Motor neuron (in vitro differentiated cells): ENCODE measurements at places on chromosomes 2 and 18. TPM values are rescaled to one million over a fixed set of nuclear protein-coding genes. Genes with fewer than 3 reads are reported as not detected.

The SP140 gene
- total RNA-seq = 0.43 and 0.76 TPM in 2 replicates

The E2F6 gene
- 13.4 and 14.8 TPM in 2 replicates for total RNA-seq

The EVX2 gene
- total RNA-seq = 0.05 and 0.19 TPM in 2 replicates

The NR4A2 gene
- 0.92 and 0.97 TPM in 2 replicates for total RNA-seq

The VWA3B gene
- 0.41 and 0.45 TPM in 2 replicates for total RNA-seq

The TRIB2 gene
- total RNA-seq = 105 and 115 TPM in 2 replicates

The CYP1B1 gene
- total RNA-seq = 0.44 and 0.52 TPM in 2 replicates

- ATAC-seq = peak; percentile 65
Observed at GRCh38 chr18:44699572-44700261, 19.0 kb downstream of the SETBP1 start.

GRCh38 chr18:40035966-40036365 is 1919.1 kb upstream of the PIK3C3 start:
- no peak for ATAC-seq

GRCh38 chr18:50581517-50581916 is 21.6 kb downstream of the MAPK4 start:
- ATAC-seq = no peak

DNA sequence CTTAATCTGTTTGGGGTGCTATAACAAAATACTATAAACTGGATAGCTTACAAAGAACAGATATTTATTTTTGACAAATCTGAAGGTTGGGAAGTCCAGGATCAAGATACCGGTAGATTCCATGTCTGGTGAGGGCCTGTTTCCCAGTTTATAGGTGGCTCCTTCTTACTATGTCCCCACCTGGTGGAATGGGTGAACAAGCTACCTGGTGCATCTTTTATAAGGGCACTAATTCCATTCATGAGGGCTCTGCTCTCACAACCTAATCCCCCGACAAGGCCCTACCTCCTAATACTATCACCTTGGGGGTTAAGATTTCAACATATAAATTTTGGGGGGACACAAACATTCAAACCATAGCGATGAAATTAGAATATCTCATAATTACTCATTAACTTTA is 15.6 kb upstream of the NEMP2 start:
- no peak for ATAC-seq

DNA sequence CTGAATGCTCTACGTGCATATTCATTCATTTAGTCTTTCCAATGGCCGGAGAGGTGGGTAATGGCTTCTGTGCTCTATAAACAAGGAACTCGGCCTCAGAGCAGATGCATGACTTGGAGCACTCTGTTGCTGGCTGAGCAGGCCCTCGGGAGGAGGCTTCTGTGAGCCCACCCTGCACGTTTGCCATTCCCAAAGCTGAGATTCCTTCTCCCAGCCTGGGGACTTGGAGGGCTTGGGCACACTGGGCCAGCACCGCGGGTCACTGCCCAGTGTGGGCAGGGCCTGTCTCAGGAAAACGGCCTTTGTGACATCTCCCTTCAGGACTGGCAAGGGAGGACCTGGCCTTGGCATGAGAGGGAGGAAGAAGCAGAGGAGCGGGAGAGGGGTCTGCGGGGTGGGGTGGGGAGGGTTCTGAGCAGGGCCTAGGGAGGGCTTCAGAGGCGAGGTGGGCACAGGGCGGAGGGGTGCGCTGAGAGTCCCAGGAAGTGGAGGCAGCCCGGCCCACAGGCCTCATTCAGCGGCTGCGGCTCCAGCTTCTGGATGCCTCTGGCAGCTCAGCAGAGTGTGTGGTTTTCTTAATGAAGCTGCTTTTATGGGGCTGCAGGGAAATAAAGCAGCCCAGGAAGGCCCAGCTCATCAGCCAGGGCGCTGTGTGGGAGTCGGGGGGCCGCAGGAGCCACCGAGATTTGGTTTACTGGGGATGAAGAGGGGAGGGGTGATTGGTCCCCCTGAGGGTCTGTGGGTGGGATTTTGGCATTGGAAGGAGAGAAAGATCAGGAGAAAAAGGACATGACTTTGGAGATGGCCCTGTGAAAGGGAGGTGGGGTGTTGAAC is 51.7 kb upstream of the OTOF start:
- no peak for ATAC-seq

- no peak for ATAC-seq
Observed at GRCh38 chr2:72114693-72115051, 33.0 kb downstream of the CYP26B1 start.

GRCh38 chr18:75984853-75985252 is 510.2 kb downstream of the ZNF516 start:
- ATAC-seq = no peak

- peak; percentile 72 for ATAC-seq
Observed at GRCh38 chr2:132448771-132449170, 32.2 kb downstream of the GPR39 start.

- no peak for ATAC-seq
Observed at GRCh38 chr18:55738483-55739114, 150.6 kb upstream of the TCF4 start.

DNA sequence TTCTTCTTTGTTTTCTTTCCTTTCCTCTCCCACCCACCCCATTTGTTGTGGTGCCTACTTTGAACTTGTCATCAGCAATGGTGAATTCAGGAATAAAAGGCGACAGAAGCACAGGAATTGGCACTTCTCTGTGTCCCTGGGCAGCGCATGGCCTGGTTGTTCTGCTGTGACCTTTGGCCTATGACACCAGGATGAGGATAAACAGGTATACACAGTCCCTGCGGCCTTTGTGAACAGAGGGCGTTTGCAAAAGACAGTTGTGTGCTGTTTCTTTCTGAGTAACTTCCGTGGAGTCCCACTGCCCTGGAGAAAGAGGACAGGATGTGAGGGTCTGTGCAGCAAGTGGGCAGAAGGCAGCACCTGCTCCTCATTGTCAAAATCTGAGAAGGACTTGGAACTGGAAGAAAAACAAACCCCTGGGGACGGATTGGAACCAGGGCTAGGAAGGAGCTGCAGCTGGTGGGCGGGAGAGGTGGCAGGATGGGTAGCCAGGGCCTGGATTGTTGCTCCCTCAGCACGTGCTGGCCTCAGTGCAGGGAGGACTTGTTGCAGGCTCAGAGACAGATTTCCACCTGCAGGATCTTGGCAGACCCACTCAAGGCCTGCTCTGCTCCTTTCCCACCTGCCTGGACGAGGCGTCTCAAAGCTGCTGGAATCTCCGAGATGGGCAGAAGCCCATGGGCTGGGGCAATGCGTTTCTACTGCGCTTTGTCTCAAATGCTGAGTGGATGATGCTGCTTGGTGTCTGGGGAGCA is 159.5 kb downstream of the ACKR3 start:
- no peak for ATAC-seq

DNA sequence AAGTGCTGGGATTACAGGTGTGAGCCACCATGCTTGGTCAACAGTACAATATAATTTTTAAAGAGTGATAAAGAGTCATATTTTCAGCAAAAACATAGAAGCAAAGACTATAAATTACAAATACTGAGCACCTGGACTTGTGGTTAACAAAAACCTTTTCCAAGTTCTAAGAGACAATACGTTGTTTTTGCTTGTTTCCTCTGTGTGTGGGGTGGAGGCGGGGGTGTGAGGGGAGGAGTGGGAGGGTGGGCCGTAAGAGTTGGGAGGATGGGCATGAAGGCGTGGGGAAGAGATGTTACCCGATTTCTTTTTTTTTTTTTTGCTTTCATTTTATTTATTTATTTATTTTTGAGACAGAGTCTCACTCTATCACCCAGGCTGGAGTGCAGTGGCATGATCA is 78.0 kb upstream of the WIPF1 start:
- ATAC-seq = no peak

DNA sequence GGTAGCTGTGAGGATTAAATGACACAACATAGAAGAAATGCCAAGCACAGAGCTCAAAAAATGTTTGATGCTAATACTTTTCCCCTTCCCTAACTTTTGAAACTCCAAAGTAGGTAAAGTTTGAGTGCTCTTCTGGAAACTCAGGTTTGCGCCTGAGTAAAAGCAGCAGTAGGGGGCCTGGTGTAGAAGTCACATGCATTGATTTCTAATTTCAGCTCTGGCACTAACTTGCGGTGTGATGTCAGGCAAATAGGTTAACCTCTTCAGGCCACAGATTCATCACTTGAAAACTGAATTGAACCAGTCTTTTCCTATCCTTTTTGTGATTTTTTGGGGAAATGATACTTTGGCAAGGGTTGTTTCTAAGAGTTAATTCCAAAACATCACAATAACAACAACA is 27.2 kb downstream of the LHCGR start:
- ATAC-seq = no peak

DNA sequence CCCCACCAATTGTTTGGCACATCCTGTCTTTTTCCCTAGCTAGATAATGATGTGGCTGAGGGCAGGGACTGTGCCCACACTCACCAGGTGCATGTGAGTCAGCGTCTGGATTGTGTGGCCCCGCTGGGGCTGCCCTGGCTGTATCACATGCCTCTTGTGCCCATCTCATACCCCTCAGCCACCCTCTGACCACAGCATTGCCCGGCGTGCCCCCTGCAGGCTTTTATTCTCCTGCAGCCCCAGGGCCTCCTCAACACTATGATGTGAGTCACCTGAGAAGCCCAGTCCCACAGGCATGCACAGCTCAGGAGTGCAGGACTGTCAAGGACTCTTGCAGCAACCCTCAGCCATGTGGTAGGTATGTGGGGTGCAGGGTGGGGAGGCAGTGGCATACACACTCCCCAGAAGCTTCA is 14.8 kb upstream of the STEAP3 start:
- no peak for ATAC-seq

GRCh38 chr2:133152801-133153200 is 415.5 kb downstream of the NCKAP5 start:
- no peak for ATAC-seq

DNA sequence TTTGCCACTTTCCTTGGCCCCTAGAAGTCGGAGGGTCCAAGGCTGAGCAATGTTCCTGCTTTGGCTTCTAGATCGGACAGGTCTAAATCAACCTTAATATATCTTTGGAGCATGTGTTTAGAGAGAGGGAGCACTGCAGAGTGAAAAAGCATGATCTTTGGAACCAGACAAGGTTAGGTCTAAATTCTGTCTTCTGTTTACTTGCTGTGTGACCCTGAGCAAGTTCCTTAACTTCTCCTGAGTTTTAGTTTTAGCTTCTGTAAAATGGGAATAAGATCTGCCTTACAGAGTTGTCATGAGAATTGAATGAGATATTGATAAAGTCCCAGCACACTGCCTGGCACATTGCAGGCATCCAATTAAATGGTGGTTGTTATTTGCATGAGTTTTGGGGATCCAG is 13.9 kb downstream of the TMEM17 start:
- no peak for ATAC-seq

- ATAC-seq = no peak
Observed at GRCh38 chr2:225842939-225843338, 443.4 kb downstream of the NYAP2 start.

GRCh38 chr2:197500503-197501131 is 438 bp downstream of the HSPE1 start:
- peak; percentile 1 for ATAC-seq

- no peak for ATAC-seq
Observed at GRCh38 chr2:18074476-18074875, 196.0 kb downstream of the KCNS3 start.
